ENCODE measurements at places on chromosomes 12 and 14.

DNA sequence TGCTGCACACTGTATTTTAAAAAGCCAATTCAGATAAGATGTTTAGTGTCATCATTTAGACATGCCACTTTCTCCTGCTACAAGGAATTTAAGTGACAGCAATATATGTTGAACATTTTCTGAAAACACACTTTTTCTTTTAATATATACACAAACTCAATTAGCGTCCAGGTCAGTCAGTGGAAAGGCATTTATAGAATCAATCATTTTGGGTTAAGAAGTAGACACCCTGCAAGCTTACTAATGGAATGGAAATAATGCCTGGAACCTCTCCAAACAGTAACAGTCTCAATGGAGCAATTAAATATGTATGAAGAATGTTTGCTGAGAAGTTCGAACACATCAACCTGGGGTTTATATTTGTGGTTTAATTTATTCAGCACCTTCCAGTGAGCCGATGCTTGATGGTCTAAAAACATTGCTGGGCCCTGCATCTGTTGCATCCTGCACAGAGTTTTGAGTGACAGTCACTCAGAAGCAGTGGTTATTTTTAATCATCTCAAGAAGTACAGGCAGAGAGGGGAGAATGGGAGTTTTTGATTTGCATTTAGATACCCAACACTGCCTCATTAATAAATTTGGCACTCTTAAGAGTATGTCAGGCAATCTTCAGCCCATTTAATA is 410.7 kb downstream of the TMEM117 start:
- DNase-seq = no peak

- DNase-seq = no peak
Measured at GRCh38 chr14:44316647-44317440, 190.2 kb downstream of the FSCB start.

GRCh38 chr14:102229739-102230092 is 75.2 kb downstream of the MOK start:
- DNase-seq = no peak

DNA sequence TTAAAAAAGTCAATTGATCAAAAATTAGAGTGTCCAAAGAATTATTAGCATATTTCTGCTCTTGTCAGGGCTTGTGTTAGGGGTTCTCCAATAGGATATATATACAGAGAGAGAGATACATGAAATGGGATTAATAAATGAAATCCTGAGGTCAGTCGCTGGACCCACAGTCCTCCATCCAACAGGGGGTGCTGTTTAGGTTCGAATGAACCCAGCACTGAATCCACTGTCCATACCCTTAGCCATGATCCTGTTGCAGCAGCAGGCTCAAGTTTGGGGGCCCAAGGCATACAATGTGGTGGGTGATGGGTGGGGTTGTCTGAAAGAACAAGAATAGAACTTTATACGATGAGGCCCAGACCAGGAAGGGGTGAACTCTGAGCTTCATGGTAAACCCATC is 780 bp upstream of the MYO1H start:
- DNase-seq = no peak

- DNase-seq = no peak
Measured at GRCh38 chr12:53279283-53279869, 11.3 kb downstream of the ESPL1 start.

DNA sequence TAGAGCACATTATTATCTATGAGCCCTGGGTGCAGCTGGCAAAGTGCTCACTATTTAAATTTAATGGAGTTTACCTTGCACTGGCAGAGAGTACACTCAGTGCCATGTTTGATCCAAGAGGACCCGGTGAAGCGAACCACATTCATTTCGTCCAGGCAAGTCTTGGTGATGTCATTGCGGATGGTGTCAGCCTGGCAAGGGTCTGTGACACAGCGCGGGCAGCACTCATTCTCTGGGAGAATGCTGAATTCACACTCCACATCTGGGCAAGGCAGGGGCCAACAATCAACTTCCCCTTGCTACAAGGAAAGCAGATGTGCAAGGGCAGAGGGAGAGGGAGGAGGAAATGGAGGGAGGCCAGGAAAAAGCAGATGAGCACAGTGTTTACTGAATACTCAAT is 356.2 kb downstream of the NELL2 start:
- DNase-seq = no peak

DNA sequence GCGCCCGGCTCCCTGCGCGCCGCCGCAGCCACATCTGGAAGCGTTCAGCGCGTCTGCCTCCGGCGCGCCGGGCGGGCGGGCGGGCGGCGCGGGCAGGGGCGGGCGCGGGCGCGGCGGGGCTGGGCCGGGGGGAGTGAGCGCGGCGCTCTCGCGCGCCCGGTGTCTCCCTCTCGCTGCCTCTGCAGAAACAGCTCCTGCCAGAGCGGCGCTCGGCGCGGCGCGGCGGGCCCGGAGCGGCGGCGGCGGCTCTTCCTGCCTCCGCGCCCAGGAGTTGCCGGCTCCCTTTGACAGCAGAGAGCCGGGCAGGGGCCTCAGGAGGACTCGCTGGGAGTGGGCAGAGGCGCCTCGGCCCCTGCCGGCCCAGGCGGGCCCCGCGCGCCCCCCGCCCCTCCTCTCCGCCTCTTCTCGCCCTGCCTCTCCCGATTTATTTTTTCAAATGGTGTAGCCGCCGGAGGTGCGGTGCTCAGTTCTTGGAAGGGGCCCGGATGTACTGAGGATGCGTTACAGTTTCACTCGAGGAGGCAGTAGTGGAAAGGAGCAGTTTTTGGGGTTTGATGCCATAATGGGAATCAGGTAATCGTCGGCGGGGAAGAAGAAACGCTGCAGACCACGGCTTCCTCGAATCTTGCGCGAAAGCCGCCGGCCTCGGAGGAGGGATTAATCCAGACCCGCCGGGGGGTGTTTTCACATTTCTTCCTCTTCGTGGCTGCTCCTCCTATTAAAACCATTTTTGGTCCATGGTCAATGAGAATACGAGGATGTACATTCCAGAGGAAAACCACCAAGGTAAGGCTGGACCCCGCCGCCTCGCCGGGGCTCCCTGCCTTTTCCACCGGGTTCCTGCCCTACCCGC is at the start of gene CACNA1C:
Gene CACNA1C, plus strand, starts transcription at position 162 of the 853 bp plus-strand sequence. Its CDS starts 576 bp downstream, at position 738.
- no peak for DNase-seq

GRCh38 chr14:79089576-79089975 is 919.4 kb downstream of the NRXN3 start:
- DNase-seq = no peak

DNA sequence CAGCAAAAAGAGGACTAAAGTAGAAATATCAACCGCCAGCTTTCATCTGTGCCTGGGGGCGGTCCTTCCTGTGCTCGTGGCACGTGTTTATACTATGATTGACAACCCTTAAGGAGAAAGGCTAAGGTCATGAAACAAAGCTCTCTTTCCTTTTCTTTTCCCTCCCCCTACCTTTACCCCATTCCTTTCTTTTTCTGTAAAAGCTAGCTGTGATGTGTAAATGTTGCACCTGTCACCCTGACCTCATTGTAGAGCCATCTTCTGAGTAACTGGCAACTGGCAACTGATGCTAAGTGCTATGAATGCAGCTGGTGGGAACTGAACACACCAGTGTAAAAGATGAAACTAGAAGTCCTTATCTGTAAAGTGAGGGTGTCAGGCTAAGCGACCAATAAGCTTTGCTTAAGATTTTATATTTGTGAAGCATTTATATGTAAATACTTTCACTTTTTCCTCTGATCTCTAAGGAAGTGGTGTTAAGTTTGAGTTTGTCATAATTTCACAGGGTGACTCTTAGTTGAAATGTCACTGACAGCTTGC is 102.8 kb upstream of the BCAT1 start:
- peak; percentile 9 for DNase-seq

DNA sequence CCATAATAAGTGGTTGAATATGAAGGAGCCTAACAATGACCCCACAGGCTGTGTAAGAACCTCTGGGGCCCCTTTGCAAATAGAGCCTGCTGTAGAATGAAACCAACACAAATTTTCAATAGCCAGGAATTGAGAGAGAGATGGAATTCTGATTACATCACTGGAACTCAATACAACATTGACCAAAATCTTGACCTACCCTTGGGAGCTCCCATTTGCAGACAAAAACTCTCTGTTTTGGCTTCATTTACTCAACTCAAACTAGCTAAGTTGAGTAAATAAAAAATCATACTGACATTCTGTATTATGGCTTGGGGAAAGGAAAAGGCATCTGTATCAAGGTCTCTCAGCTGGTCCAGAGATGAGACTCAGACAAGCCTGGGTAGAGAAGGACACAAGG is 91.0 kb downstream of the TBX3 start:
- DNase-seq = no peak

Data from stimulated activated CD8-positive, alpha-beta memory T cell treated with anti-CD3 and anti-CD28 coated beads, Interleukin-2, amount 100 ng/mL, for 1 hour (primary cell).